Brain pericyte (primary cell): ENCODE measurements at places on chromosomes 2 and 18.

DNA sequence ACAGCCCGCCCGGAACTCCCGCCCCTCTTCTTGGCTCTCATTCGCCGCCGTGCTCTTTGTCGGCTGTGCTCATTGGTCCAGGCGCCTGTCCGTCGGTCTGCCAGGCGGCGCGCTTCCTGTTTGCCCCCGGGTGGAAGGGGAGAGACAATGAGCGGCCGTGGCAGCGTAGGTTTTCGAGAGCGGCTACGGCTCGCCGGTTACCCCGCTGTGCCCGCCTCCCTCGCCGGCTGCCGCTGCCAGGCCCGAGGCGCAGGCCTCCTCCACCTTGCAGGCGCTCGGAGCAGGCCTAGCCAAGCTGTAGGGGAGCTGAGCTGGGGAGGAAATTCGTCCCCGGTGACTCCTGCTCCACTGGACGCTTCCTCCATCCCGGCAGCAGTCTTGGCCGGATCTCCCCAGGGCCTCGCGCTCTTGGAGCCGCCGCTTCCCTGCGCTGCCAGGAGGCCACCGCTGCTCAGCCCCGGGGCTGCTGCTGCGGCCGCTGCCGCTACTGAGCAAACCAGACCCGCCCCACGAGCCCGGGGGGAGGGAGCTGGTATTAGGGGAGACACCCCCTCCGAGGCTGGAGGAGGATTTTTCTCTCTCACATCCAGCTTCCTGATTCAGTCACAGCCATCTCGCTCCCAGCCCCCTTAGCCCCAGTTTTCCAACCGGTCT, at the start of gene SP3:
Gene SP3, minus strand, starts transcription at position 2 of the 654 bp plus-strand sequence. CDS start 202 bp downstream, outside the sequence.
- DNase-seq: peak; percentile 94

- DNase-seq: no peak
These were observed 40.3 kb downstream of the FHOD3 start for GRCh38 chr18:36337679-36338402.

DNA sequence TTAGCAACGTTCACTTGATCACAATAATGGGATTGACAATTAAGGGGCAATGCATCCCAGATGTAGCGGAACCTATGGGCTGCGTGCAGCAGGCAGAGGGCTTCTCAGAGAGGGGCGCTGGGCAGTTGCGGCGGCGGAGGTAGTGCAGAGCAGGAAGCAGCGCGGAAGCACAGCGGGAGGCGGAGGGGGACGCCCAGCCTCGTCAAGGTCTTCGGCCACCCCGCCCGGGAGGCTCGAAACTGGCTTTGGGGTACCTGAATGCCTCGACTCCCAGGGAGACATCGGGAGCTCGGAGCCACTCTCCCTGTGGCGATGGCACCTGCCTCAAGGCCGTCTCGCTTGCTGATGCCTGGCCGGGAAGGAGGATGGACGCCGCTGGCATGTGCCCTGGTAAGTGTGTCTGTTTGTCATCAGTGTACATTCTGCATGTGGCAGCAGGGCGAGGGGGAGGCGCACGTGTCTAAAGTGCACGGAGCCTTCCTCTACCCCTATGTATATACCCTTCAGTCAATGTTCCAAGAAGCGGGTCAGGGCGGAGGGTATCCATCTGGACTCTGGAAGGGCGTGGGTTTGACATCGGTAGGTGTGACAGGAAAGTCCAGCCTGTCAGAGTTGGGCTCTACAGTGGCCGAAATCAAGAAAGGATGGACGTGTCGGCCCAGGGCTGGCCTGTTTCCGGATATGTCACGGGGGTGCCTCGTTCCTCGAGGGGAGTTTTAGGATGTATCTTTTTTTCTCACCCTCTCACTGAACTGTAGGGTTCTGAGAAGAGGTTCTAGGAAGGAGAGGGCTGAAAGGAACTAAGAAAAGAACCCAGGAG, 7.5 kb upstream of the SP9 start:
- DNase-seq: no peak

DNA sequence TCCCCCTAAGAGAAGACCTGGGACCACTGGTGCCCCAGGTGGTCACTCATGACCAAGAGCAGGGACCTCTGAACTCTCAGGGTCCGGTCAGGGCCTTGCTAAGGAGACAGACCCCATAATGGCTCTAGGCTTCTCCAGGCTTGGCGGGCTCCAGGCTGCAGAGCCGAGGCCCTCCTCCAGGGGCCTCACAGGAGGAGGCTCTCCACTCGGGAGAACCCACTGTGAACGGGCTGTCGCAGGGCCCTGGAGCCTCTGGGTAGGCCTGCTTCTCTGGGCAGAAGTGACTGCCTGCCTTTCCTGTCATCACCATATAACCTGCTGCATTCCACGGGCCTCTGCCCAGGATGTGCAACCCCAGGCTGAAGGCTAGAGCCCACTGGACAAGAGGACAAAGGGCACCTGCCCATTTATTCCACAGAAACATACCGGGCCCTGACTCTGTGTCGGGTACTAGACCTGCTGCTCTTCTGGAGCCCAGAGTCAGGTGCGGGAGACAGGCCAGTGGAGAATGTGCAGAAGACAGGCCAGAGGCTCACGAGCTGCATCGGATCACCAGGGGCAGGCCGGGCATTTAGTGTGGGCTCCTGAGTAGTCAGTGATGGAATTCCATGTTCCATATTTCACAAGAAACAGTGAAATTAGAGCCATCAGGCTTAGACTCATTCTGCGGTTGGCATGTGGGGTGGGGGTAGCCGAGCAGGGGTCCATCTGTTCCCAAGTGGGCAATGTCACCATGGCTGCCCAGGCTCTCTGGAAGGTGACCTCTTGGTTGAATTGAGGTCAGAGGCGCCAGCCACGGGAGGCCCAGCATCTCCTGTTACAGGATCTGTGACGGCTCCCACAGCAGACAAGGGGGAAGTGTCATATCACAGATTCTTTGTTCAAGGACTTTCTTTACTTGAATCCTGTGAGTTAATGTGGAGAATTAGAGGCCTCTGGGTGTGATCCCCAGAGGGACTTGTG, 220.8 kb downstream of the SH3RF3 start:
- DNase-seq: no peak

DNA sequence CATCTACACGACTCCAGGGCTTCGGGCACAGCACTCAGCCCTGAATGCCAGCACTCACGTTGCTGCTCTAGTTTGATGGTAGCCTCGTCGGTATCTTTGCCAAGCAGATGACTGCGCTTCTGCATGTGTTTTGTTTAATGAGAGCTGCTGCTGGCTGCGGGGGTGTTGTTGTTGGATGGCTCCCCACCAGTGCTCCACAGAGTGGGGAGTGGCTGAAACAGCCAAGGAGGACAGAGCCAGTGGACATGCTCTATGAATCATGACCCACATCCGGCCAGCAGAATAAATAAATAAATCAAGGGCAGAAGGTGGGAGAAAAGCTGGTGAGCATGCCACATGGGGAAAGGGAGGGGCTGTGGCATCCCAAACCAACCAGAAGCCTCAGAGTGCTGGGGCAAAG, 131.2 kb upstream of the SOX11 start:
- peak; percentile 76 for DNase-seq

DNA sequence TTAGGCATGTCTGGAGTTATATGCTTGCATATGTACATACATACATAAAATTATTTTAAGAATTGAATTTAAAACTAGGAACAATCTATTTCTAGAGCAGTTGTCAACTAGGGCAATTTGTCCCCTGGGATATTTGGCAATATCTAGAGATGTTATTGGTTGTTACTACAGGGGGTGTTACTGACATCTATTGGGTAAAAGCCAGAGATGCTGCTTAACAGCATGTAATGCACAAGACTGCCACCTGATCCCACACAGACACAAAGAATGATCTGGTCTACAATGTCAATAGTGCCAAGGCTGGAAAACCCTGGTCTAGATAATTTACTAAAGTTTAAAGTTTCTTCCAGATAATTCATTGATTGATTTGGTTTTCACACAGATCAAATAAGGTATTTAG, 185.3 kb downstream of the NYAP2 start:
- DNase-seq: no peak

DNA sequence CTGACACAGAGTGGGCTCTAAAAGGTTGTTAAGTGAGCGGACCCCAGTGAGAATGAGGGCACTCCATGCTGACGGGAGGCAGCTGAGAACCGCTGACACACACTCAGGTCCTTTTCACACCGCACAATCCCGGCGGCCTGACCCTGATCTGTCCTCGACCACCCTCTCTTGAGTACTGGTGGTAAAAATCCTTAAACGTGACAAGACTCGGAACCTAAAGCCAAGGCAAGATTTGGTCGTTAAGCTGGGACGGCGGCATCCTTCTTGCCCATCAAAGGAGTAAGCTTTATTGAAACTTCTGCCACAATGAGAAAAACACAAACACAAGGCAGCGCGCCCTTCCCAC, 569 bp downstream of the TMX3 start:
- DNase-seq: no peak

DNA sequence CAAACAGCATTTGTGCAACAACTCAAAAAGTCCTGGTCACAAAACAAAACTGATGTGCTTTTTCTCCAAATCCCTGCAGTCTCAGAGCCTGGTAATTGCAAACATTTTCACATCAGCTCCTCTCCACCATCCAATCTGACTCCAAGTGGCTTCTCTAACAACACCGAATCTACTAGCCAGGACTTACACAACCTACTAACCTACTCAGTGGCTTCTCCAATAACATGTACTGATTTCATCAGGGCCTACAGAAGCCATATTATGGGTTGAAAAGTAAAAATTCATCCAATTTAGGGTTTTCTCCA, 104.3 kb downstream of the COLEC12 start:
- no peak for DNase-seq

DNA sequence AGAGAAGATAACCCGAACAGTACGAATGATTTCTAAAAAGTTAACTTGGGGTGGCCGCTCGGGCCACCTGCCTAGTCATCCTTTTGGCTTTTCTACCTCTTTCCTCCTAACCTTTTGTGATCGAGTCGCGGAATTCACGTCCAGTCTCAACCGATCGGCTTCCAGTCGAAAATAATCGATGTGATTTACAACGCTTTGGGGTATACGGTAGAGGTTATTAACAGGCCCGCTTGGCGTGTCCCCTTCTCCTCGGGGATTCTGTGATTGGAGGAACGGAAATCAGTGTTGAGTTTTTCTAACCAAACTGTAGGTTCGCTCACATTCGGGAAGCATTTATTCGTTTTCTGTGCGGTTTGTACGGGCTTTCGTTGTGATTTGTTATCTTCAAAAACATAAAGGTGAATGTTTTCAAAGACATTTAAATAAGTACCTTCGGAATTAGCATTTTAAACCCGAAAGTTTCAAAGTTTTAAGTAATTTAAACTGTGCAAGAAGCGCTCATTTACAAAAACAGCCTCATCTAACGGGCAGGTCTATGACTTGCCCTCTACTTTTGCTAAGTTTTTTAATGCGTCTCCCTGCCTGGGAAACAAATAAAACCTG, 588 bp upstream of the FOXI3 start:
- peak; percentile 11 for DNase-seq

GRCh38 chr2:240821429-240821778, 1.4 kb upstream of the KIF1A start:
- no peak for DNase-seq

DNA sequence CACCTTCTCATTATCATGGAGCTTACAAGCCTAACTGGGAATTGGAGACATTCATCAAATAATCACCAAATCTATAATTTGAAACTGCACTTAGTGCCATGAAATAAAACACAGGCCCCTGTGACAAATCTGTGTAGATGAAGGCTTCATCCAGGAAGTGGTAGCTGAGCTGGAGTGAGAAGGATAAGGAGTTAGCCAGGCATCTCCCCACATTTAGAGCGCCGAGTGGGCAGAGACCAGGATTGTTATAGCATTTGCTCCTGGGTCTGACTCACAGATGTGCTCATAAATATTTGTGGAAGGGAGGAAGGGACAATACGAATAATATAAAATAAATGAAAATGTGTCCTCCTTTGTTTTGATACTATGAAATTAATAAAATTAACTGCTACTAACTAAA, 2.5 kb upstream of the MAT2A start:
- DNase-seq: no peak

DNA sequence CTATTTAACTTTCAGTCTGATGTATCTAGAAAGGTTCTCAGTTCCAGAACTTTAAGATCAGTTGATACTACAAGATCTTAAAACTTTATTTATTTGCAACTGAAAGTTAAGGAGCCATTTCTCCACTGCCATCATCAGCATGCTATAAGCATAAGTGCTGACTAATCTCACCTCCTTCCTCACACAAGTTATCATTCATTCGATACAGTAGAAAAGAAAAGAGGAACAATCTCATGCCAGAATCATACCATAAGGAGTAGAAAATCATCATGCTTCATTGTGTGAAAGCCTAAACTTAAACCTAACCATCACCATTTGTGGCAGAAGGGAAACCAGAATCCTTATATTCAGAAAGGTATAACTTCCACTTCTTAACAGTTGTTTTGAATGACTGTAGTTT, 176.6 kb upstream of the NRXN1 start:
- DNase-seq: no peak

DNA sequence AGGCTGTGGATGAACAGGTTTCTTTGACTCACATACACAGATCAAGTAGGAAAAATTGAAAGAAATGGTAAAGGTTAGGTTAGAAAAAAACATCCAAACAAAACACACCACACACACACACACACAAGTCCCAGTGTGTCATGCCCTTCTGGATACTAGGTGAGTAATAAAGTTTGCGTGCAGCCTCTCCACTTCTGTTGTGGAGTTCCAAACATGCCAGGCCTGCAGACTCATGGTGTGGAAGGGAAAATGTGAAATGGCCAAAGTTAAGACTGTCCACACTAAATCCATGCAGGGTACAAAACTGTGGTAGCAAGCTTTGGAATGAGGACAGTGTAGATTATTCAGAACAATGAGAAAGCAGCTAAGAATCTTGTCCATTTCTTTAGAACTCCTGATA, 114.6 kb downstream of the IKZF2 start:
- no peak for DNase-seq

DNA sequence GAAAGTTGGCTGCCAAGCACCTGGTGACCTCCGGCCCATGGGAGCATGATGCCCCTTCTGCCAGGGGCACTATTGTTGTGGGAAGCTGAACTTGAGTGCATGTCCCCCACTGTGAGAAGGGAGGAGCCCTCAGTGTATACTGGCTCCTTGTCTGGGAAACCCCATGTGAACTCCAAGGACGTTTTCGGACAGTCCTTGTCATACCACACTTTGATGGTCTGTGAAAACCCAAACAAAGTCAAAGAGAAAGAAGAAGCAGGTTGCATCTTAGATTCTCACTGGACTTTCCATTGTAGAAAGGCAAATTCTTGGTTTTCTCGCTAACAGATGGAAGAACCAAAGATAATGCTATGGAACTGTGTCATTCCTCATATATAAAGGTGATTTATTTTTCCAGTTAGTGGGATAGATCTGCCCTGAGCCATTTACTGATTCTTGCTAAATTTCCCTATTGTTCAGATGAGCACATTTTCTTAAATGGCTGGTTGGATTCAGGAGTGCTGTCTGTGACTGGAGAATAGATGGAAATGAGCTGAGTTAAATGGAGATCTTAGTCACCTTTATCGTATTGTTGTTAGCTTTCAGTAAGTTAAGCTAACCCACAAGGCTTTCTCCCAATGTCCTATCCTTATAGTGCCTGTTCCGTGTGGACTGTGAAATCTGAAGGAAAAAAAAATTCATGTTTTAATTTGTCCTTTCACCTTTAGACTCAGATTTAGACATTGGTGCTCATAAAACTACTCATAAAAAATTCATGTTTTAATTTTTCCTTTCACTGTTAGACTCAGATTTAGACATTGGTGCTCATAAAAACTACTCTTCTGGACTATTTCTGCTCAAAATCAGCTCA, 166.6 kb downstream of the ACTR3 start:
- DNase-seq: no peak

- DNase-seq: no peak
These were observed 871 bp upstream of the ALS2 start for GRCh38 chr2:201781557-201782051.
